Suprapubic skin (tissue), 4 donors: ENCODE measurements at places on chromosomes 7 and 10. TPM values are rescaled to one million over a fixed set of nuclear protein-coding genes. Genes with fewer than 3 reads are reported as not detected.

- peaks cover 9% of the 10 kb centered on the region for H3K4me1 ChIP-seq
- no peaks in the 10 kb centered on the region for H3K36me3 ChIP-seq
- no peak for DNase-seq
- H3K4me3 ChIP-seq: no peak overlapping the region
- peaks cover 47% of the 10 kb centered on the region for H3K27me3 ChIP-seq
These were observed 1.8 kb downstream of the NEUROD6 start for GRCh38 chr7:31338706-31339105.

DNA sequence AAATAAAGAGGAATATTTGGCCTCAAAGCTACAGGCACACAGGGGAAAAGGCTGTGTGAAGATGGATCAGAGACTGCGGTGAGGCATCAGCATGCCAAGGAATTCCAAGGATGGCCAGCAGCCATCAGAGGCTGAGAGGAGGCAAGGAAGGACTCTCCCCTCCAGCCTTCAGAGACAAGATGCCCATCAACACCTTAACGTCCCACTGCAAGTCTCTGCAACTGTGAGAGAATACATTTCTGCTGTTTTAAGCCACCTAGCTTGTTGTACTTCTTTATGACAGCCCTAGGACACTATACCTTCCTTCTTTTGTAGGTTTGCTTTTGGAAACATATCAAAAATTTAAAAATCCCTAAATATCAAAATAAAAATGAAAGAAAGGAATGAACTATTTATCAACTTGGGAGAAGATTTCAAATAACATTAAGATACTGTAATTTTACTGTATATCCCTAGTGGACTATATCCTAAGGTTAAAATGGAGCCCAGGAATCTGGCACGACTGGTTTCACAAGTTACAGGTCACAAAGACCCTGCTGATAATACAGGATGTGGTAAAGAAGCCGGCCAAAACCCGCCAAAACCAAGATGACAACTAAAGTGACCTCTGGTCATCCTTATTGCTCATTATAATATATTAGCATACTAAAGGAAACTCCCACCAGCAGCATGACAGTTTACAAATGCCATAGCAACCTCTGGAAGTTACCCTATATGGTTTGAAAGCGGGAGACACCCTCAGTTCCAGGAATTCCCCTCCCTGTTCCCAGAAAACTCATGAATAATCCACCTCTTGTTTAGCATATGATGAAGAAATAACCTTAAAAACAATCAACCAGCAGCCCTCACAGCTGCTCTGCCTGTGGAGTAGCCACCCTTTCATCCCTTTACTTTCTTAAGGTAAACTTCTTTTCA, 185.2 kb downstream of the AVL9 start:
- no peaks in the 10 kb centered on the region for H3K4me1 ChIP-seq
- H3K4me3 ChIP-seq: no peak overlapping the region
- no peaks in the 10 kb centered on the region for H3K36me3 ChIP-seq

GRCh38 chr10:69939481-69939880, 113.2 kb upstream of the MACROH2A2 start:
- no peak overlapping the region for H3K4me3 ChIP-seq
- DNase-seq: no peak
- H3K27me3 ChIP-seq: no peaks in the 10 kb centered on the region

The RARRES2 gene
- 15.6 TPM for total RNA-seq

The RET gene
- 2.1 TPM for total RNA-seq
